T-cell (primary cell): ENCODE measurements at places on chromosomes 4 and X.

DNA sequence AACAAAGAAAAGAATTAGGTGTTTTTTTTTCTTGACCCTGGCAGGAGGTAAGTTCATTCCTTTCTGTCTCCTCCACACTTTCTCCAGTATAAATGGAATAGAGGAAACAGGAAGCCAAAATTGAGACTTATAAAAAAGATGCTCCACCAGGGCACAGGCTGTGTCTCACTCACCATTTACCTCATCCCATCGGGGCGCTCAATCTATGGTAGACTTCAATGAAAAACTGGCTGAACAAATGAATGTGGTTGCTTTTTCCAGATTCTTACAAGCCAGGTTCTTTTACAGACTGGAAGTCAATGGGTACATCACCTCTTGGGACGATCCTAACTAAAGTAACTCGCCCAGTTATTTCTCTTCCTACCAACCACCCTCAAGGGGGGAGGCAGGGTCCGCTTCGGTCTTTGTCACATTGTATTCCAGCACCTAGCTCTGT is 685 bp downstream of the COMMD8 start:
- DNase-seq, result no peak

GRCh38 chr4:3766785-3767569 is 792 bp downstream of the ADRA2C start:
- no peak for DNase-seq

DNA sequence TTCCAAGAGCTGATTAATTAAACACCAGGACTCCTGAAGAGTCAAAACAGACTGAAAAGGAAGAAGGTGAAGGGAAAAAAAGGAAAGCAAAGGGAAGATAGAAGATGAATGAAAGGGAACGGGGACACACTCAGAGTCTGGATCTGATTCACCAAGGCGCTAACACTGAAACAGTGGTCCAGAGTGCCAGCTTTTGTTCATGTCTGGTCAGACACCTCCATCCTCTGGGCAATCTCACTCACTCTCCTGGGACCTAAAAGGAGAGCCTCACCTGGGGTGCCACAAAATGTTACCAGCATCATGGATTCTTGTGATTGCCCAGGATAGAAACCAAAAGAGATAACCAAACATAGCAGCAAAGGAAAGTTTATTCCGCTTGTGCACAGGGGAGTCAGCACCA is 120.3 kb upstream of the AFF2 start:
- DNase-seq, result no peak

DNA sequence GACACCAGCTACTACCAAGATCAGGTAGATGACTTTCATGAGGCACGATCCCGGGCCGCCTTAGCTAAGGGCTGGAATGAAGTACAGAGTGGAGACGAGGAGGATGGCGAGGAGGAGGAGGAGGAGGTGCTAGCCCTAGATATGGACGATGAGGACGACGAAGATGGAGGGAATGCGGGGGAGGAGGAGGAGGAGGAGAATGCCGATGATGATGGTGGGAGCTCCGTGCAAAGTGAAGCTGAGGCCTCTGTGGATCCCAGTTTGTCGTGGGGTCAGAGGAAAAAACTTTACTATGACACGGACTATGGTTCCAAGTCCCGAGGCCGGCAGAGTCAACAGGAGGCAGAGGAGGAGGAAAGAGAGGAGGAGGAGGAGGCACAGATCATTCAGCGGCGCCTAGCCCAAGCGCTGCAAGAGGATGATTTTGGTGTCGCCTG is 481 bp downstream of the UTP3 start:
- no peak for DNase-seq

- no peak for DNase-seq
Observed at GRCh38 chr4:55356991-55357461, 11.0 kb downstream of the SRD5A3 start.

DNA sequence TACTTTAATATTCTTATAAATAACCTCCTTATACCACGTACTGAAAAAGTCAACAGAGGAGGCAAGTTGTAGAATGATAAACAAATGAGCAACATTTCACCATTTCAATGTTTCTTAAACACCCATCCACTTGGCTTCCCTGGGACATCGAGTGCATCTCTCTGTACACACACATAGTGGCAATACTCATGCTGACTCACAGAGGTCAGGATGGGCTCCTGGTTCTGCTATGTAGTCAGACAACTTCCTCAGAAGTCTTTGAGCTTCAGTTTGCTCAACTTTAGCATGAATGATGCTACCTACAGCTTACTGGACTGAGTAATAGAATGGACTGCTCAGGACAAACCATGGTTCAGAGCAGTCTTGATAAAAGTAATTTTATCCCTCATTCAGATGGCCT is 56.9 kb downstream of the MAD2L1 start:
- no peak for DNase-seq

DNA sequence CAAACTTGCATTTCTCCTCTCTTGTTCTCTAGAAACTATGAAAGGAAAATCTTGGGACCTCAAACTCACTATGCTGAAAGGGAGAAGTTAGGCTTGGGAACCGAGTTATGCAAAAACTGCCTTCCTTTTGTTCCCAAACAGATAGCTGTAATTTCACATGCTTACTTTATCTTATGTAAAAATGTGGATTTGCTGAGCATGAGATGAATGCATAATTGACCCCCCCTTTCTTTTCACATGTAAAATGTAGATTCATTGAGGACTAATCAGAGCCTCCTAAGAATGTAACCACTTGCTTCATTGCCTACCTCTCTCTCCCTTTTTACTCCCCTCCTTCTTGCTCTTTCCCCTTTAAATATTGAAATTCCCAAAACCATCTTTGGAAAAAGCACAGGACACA is 18.0 kb downstream of the TBC1D9 start:
- DNase-seq, result no peak

DNA sequence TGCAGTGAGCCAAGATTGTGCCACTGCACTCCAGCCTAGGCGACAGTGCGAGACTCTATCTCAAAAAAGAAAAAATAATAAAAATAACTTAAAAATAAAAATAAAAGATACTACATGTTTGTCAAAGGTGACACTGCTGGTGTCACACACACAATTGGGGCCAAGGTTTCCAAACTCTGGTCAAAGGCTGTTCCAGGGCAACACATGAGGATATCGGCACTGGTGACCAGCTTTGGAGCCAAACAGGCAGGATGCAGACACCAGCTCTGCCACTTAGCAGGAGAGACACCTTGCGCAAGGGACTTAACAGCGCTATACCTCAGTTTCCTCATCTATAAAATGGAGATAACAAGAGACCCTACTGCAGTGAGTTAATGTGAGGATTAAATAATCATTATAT is 52.3 kb downstream of the CD99L2 start:
- no peak for DNase-seq

DNA sequence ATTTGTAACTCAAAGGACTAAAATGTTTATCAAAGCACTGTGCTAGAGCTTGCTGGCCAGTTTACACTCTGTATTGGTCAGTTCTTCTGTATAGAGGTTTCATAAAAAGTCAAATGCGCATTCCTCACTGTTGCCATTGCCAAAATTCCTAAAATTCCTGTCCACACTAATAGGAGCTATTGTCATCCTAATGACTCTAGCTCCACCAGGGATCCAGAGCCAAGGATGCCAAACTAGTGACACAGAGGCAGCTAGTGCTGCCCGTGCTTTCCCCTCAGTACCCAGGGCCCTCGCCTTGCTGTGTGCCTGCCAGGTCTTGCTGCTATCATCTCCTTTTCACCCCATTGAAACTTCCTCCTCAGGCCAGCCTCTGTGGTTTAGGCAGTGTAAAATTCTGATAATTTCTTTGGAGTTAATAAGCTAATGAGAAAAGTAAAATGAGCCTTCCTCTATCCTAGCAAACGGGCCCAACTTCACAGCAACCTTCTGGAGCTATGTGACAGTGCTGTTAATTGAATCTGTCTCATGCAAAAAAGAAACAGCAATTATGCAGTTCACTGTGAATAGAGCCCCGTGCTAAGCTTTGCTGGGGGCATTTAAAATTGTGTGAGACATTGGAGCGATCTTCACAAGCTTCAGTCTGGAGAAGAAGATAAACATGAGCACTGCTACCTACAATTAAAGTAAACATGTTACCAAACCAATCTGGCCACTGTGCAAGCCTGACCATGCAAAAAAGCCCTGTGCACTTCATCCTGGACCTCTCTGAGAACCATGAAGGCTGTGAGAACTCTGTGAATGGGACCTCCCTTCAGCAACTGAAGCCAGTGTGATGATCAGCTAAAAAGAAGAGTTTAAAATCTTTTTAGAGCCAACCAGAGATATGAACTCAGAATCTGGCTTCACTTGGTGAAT is 43.1 kb upstream of the FGF2 start:
- DNase-seq, result no peak

GRCh38 chr4:110589297-110589696 is 33.6 kb downstream of the PITX2 start:
- no peak for DNase-seq

- no peak for DNase-seq
Observed at GRCh38 chr4:10716163-10716562, 31.6 kb upstream of the CLNK start.

GRCh38 chr4:161936625-161937550 is 226.9 kb downstream of the FSTL5 start:
- DNase-seq, result no peak

DNA sequence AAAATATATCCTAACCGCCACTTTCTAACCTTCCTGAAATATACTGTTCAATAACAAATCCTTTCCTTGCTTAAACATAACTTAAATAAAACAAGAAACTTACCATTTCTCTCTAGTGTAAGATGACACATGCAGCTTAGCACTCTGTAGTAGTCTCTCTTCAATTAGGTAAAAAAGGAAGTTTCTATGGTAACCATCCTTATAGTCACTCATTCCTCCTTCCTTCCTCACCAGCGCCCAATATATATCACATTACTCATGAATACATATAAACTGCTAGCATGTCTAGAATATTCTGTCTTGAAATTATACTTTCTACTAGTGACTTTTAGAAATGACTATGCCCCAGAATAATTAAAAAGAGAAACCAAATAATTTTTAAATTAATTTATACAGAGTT is 112.2 kb downstream of the SNCA start:
- DNase-seq, result no peak

DNA sequence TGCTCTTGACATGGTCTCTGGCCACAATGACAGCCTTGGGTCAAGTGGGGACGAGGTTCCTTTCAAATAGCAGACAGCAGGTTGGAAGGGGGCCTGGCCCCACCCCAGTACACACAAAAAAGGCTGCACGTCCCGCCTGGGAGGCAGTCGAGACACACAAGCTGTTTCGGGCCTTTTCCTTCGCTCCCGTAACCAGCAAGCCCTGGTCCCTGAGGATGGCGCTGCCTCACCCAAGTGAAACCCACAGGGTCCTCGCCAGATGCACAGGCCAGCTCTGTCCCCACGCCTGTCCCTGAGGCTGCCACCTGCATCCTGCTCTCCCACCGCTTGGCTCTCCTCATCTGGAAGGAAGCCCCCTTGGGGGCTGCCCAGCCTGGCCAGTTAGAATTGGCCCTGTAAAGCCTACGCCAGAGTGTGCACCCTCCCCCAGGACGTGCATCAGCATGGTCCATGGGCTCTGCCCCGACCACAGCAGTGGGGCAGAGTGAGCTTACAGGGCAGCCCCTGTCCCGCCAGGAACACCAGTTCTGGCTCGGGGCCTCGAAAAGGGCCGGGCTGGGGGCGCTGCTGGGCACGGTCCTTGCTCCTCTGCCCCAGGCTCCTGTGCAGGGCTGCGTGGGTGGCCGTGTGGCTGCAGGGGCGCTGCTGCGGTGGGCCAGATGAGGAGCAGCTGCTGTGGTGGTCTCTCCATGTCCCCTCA is 2.0 kb downstream of the CPLX1 start:
- no peak for DNase-seq

- DNase-seq, result no peak
Observed at GRCh38 chrX:9897761-9898161, 69.4 kb upstream of the CLDN34 start.

DNA sequence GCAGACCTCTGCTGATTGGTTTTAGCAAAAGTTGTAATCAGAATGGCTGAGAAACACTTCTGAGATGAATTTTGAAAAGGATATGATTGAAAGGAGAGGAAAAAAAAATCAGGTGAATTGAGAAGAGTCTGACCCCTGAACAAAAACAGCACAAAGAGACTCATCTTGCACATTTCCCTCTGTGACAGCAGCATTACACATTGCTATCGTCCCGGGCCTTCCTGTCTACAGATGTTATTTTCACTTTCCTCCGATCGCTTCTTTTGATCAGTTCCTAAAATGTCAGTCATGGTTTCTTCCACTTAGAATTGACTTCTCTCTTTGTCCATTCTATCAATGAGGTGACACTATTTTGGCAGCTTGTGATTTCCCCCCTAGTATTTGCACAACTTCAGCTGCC is 262.6 kb downstream of the GPC3 start:
- peak; percentile 5 for DNase-seq
